ENCODE measurements at places on chromosomes 1 and 21.

- DNase-seq: peak; percentile 47
These were observed 35.8 kb upstream of the SOD1 start for GRCh38 chr21:31623664-31624063.

DNA sequence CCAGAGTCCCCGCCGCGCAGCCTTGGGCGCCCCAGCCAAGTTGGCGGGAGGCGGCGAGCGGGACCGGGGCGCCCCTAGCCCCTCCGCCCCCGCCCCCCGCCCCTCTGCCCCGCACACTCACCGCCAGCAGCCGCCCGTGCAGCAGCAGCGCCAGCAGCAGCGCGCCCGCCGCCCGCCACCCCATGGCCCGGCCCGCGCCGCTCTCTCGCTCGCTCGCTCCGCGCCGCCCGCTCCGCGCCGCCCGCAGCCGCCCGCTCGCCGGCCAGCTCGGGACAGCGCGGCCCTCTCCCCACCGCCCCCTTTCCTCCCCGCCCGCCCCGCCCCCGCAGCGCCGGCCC is at the start of gene HSPG2:
TSS of gene HSPG2 (minus strand) at position 277 of the 338 bp plus-strand sequence. CDS start at position 184, 93 bp downstream.
- DNase-seq: no peak

- DNase-seq: no peak
These were observed 93.8 kb downstream of the COQ8A start for GRCh38 chr1:227033880-227034279.

DNA sequence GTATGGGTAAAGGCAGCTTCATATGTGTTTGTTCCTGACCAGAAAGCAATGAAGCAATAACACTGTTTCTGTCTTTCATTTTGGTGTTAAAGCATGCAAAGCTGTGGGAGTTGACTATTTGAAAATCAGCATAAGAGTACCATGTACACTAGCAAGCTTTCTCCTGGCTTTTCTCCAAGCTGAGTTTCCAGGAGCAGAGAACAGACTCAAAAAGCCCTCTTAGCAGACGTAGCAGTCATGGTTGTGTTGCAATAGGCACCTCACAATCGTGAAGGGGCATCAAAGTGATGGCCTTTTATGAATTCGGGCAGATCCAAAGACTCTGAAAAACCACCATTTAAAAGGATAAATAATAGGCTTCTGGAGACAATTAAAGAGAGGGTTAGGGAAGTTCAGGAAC is 159.7 kb downstream of the PTGER3 start:
- DNase-seq: no peak

GRCh38 chr1:184740344-184740743 is 14.3 kb downstream of the EDEM3 start:
- DNase-seq: no peak

GRCh38 chr1:5992814-5993555 is 760 bp upstream of the NPHP4 start:
- peak; percentile 42 for DNase-seq

GRCh38 chr1:28642056-28642846 is 616 bp downstream of the TAF12 start:
- peak; percentile 28 for DNase-seq

- no peak for DNase-seq
These were observed 9.7 kb upstream of the PMVK start for GRCh38 chr1:154945962-154946850.

DNA sequence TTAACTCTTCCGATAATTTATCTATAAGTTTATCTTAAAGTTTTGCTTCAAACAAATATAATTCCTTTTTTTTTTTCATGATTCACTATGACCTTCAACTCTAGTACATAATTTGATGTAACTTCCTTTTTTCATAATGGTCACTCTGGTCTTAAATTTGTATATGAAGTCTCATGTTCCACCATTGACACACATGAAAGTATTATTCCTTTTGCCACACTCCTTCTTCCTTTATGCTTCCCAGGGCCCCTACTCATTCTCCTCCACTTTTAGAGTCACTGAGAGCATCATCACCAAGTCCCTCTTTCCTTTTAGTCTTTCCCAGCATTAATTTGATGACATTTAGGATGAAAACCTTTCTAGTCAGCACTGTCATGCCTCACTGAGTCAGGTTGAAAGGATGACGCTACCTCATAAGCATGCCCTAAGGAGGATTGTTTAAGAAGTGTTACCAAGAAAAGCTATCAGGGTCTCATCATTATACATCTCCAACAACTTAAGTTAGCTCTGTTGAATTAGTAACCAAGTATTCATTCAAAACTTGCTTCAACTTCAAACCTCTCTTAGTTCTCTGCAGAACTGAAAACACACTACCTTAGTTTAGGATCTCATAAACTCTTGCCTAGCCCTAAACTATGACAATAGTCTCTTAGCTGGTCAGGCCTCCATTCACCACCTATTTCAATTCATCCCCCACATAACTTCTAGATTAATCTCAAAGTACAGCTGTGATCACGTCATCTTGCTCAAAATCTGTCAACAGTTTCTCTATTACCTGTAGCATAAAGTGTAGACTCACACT is 14.5 kb downstream of the AUNIP start:
- no peak for DNase-seq

DNA sequence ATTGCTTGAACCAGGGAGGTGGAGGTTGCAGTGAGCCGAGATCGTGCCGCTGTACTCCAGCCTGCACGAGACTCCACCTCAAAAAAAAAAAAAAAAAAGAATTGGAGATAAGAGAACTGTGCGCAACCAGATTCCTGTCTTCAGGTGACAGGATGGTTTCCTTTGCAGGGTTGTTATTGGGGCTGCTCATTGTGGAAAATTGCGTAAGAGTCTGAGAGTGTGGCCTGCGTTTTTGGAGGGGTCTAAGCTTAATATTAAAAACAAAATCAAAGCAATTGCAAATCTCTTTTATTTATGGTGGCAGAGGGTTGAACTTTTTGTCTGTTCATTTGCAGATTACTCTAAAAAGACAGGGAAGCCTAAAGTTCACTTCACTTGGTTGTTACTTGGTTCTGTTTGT is 36.0 kb upstream of the BCAR3 start:
- no peak for DNase-seq

GRCh38 chr1:158159597-158159996 is 21.1 kb upstream of the CD1D start:
- no peak for DNase-seq

GRCh38 chr1:6867729-6868659 is 82.7 kb downstream of the CAMTA1 start:
- no peak for DNase-seq

DNA sequence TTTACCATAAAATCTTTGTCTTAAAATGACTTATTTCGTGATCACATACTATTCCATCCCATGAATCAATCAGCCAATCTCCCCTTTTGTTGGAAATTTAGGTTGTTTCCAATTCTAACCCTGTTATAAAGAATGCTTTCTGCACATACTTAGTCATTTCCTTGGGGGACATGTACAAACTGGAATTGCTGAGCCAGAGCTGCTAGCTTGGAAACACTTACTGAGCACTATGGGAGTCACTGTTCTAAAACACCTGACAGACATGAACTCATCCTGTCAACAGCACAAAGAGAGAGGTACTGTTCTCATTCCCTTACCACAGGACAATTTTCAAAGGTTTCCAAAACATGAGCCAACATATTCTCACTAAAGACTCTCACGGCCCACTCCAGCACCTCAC is 32.1 kb downstream of the AK2 start:
- DNase-seq: no peak

GRCh38 chr1:157597959-157598667 is at the start of gene FCRL4:
TSS of gene FCRL4 (minus strand) at chr1:157598085. CDS start at chr1:157597944, 141 bp downstream.
- DNase-seq: peak; percentile 16

GRCh38 chr21:35168735-35169134 is 119.6 kb upstream of the RUNX1 start:
- no peak for DNase-seq

GRCh38 chr1:112549590-112549989 is 40.8 kb downstream of the WNT2B start:
- no peak for DNase-seq

- DNase-seq: no peak
These were observed 7.7 kb upstream of the KLHL12 start for GRCh38 chr1:202934755-202935154.

GRCh38 chr1:29633771-29634170 is 397.4 kb downstream of the PTPRU start:
- peak; percentile 15 for DNase-seq

- peak; percentile 74 for DNase-seq
These were observed 408 bp downstream of the LMO4 start for GRCh38 chr1:87329051-87329525.

GRCh38 chr1:22639286-22639685 is 2.9 kb downstream of the C1QA start:
- peak; percentile 44 for DNase-seq
